K562 (cell line): ENCODE measurements at places on chromosomes 5 and 9.

DNA sequence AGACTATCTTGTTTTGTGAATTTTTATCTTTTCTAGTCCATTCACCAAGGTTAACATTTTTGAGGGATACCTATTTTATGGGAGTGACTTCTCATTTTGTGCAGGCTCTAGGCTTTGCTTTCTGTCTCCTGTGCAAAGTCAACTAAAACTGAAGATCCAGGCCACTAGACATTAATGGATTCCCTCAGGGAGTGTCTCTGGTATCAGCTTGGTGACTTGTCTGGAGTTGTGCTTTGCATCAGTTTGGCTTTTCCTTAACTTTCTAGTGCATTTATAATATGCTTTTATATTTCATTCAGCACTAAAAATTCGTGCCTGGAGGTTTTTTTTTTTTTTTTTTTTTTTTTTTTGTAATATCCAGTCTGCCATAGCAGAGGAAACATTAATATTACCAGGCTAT, 144.2 kb downstream of the YIPF5 start:
- DNase-seq: no peak

DNA sequence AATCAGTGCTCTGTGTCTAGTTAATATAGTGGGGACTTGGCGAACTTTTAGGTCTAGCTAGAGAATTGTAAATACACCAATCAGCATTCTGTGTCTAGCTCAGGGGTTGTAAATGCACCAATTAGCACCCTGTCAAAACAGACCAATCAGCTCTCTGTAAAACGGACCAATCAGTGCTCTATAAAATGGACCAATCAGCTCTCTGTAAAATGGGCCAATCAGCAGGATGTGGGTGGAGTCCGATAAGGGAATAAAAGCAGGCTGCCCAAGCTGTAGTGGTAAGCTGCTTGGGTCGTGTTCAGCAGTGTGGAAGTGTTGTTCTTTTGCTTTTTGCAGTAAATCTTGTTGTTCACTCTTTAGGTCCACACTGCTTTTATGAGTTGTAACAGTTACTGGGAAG, 3.6 kb upstream of the OTULINL start:
- no peak for DNase-seq

GRCh38 chr5:8685704-8686103, 816.8 kb downstream of the MTRR start:
- no peak for DNase-seq

- DNase-seq: no peak
Observed at GRCh38 chr5:140366589-140367255, 6.7 kb downstream of the SLC4A9 start.

- no peak for DNase-seq
Observed at GRCh38 chr5:40477856-40478546, 201.7 kb upstream of the PTGER4 start.

- DNase-seq: no peak
Observed at GRCh38 chr5:146368137-146368536, 29.5 kb downstream of the POU4F3 start.

DNA sequence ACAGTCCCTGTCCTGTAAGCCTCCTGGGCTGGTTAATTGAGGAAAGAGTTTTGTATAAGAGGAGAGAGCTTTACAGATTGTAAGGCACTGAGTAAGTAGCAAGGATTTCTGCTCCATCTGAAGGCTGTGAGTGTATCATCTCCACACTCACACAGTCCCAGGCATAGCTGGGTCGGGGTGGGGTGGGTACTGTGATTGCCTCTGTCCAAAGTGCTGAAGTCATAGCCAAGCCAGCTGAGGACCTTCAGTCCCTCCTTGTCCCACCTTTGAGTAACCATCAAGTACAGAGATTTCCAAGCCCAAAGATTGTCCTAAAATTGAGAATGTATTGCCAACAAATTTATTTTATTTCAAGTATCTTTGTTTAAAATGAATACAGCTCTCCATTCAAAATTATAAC, 5.5 kb upstream of the DNAJB5 start:
- peak; percentile 27 for DNase-seq

DNA sequence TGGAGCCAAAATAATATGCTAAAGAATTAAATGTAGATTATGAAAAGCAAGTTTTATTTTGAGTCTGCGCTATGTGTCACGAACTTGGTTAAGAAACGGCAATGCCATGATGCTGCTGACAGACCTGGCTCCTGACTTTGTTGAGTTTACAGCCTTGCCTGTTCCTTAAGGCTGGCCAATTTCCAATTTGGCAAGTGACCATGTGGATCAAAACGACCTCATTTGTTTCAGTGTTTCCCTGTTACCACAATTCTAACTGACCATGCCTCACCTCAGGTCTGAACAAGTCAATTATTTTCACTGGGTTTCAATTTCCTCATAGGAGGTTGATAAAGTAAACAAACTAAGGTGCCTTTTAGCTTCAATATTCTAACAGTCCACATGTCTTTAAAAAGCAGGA, 461.4 kb downstream of the ZNF608 start:
- DNase-seq: no peak

DNA sequence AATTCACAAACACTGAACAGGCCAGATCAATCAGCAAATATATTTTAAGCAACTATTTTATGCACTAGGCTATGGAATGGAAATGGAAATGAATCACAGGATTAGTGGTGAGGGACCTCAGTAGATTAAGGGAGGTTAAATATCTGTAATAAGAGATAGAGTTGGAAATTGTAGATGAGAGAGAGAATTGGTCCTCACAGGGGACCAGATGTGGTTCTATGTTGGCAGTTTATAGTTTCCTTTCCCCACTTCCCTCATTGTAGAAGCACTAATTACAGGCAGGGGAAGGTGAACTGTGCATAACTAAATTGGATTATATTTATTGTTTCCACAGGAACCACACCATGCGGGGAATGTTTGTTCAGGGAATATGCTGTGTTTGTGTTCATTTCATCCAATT, 496.2 kb downstream of the ARHGEF28 start:
- no peak for DNase-seq

DNA sequence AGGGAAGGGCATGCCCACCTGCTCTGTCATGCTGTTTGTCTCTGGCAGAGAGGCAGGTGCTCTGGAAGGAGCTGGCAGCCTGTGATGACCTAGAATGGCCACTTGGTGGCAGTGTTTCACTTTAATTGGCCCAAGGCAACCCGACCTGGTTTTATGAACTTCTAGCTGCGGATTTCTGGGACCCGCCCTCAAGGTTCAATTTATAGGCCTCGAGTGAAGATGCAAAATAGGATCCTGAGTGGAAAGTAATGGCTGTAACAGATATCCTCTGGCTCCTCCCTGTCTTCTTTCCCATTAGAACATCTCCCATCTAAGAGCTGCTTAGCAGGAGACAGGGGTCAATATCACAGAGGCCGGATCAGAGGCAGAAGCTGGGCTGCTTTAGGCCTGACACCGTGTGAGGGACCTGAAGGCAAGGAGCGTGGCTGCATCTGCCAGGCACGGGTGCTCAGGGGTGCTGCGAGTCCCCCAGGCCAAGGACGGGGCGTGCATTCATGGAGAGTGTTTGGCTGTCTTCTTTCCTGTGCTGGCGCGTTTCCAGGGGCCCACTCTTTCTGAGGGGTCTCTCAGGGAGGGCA, 56.7 kb upstream of the SLC28A3 start:
- DNase-seq: peak; percentile 65

DNA sequence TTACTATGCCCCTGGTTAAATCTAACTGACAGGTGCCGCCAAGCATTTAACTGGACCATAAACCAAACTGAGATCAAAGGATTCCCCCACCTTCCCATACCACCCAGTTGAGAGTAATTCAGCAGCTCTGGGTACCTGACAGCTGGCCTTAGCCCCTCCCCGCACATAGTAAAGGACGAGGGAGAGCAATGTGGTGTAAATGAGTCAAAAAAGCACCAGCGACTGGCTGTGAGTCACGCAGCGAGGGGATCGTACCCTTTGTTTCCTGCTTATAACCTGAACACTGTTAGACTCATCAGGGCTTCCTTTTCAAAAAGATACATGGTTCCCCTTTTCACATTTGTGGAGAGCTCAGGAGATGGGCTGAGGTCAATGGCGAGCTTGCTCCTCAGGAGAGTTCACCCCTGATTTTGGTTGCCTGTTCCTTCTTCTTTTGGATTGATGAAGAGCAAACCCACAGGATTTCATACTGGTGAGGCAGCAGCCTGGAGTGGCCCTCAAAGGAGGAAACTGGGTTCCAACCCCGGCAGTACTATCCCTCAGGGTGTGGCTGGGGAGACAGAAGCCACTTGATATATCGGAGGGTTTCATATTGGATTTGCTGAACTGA, 71.5 kb downstream of the ANKRD33B start:
- DNase-seq: no peak

DNA sequence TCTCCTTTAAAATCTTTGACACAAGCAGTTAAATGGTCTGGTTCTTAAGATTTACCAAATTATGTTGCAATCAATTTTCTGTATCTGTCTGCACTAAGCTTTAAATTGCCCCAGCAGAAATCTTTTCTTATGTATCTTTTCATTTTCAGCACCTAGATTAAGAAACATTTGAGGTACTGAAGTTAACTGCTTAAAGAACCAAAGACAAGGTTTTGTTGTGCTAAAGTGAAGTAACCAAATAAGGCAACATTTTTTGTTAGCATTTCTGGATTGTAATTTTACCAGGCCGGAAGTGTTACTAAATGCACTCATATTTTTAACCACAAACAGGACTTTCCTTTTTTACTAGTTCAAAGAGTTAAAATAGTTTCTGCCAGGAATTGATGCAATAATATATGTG, 24.1 kb upstream of the MTAP start:
- DNase-seq: no peak

GRCh38 chr9:14311956-14312685, 1.8 kb downstream of the NFIB start:
- DNase-seq: no peak

- no peak for DNase-seq
Observed at GRCh38 chr9:136326061-136326760, 1.1 kb upstream of the GPSM1 start.

DNA sequence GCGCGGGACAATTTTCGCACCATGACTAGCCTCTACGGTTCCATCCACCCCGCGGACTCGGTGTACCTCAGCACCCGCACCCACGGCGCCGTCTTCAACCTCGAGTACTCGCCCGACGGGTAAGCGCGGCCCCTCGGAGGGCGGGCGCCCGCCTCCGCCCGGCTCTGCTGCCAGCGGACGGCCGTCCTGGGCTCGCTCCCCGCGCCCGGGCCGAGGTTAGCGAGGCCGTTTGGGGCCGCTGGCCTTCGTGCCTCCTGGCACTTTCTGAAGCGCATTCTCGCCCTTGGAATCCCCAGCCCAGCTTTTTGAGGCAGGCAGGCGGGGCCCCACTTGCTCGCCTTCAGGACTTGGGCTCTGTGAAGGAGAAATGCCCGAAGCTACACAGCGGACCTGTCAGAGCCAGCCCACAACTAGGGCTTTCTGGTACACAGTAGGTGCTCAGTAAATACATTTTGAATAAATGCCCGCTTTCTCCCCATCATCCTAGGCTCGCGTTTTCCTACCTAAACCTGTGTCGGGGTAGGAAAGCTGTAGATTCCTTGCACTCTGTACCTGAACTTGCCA, 772 bp downstream of the DCAF10 start:
- DNase-seq: peak; percentile 42

GRCh38 chr5:94968507-94969095, 316.3 kb downstream of the MCTP1 start:
- DNase-seq: peak; percentile 11

- no peak for DNase-seq
Observed at GRCh38 chr5:1508659-1509290, 15.0 kb downstream of the LPCAT1 start.

- DNase-seq: no peak
Observed at GRCh38 chr5:24068524-24068923, 561.1 kb downstream of the PRDM9 start.

- peak; percentile 22 for DNase-seq
Observed at GRCh38 chr5:146662229-146662628, 146.2 kb upstream of the GPR151 start.

DNA sequence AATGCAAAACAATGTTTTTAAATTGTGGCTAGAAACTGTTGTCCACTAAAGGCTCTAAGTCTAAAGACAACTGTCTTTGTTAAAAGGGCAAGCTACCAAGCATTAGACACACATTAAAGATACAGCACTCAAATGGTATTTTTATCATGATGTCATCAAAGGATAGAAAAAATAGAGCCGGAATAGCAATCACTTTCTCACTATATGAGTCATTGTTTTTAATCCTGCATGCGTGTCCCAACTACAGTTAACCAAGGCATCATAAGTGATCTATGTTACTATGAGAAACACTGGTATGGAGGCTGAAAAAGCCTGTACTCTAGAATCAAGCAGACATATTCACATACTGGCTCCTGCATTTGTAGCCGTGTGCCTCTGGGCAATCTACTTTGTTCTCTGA, 1.9 kb upstream of the PJA2 start:
- DNase-seq: peak; percentile 25

DNA sequence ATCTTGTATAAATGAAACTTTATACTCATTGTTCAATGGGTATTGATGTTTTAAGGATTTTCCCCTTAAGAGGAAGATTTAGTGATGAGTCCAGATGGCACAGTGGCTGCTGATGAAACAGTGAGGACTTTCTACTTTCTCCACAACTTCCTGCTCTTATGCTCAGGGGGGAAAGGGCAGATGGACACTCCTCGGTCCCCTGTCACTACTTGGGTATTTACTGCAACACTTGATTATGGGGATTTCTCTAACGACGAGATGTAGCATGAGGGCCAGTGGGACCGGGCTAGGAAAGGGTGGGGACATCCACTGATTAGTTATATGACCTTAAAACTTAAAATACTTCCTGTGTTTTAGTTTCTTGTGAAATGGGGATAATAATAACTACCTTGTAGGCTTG, 146.1 kb upstream of the HMHB1 start:
- no peak for DNase-seq

- DNase-seq: no peak
Observed at GRCh38 chr9:127366594-127366993, 30.4 kb upstream of the SLC2A8 start.

GRCh38 chr5:160082614-160083500, 36.4 kb downstream of the PWWP2A start:
- DNase-seq: no peak

DNA sequence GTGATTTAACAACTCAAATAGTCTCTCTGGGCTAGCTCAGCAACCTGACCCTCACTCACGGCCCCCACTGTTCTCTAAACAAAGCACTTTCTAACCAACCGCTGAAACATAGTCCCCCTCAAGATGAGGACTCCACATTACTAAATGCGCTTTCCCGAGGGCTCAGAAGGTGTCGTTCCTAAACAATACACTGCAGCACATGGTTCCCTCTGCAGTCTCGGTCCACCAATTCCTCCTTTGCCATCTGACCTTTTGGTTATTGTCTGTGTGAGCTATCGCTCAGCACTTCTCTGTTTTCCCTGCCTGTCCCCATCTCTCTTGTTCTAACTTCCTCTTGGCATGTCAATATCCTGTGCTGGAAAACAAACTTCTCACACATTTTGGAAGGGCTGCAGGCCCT, 7.2 kb downstream of the EPB41L4A start:
- no peak for DNase-seq
